ENCODE measurements at places on chromosomes 5 and 9.

DNA sequence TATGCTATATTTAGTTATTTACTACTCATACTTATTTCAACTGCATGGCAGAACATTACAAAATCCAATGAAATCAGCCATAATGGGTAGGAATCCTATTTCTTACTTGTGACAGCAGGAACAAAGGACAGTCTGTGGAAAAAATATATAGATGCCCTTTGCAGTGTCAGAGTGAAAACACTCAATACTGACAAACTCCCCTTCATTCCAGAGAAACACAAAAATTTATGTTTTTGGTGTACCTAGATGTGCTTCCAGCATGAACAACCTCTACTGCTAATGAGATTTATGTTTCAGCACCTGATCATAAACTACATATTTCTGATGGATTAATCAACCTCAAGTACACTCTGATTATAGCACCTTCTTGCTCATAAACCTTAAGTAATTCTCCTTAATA lies 132.4 kb downstream of the CDH10 start:
- DNase-seq = no peak

DNA sequence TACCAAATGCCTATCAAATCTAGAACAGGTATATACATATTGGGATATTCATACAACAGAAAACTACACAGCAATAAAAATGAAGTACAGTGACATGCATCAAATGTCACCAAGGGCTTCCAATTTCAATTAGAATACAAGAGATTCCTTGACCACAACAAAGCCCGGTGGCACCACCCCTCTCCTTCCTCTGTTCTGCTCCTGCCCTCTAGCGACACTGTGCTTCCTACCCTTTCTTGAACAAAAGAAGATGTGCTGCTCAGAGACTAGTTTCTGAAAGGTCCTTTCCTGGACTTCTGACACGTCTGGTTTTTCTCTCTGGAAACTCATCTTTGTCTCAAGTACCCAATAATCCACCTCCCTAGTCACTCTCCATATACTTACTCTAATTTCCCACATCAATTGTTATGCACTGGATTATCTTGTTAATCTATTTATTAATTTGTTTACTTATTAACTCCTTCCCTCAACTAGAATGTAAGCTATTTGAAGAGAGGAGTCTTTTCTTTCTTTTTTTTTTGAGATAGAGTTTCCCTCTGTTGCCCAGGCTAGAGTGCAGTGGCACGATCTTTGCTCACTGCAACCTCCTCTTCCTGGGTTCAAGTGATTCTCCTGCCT lies 70.4 kb upstream of the CTSV start:
- peak; percentile 13 for DNase-seq

DNA sequence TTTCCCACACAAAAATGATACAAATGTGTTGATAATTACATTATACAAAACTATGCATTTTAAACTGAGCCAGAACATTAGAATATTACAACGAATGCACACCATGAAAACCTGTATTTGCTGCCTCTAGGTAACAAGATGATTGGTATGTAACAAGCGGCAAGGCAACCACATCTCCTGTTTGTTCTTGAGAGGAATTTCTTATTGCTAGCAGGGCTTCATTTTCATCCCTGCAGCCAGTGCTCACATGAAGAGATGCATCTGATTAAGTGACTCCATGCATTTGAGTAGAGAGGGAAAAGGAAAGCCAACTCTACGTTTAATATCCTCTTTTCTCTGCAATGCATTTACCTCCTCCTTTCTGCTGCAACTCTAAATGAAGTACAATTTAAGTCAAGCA lies 36.6 kb downstream of the FRMD3 start:
- no peak for DNase-seq

- no peak for DNase-seq
Measured at GRCh38 chr5:90881626-90882150, 323.1 kb downstream of the ADGRV1 start.

DNA sequence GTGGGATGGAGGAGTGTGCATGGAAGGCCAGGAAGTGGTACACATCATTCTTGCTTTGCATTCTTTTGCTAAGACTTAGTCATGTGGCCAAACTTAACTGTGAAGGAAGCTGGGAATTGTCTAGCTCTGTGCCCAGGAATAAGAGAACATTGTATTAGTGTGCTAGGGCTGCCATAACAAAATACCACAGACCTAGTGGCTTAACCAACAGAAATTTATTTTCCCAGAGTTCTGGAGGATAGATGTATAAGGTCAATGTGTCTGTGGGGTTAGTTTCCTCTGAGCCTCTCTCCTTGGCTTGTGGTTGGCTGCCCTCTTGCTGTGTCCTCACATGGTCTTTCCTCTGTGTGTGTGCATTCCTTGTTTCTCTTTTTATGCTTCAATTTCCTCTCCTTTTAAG lies 32.4 kb downstream of the NNT start:
- DNase-seq = no peak

- DNase-seq = no peak
Measured at GRCh38 chr5:84825606-84826005, 440.9 kb upstream of the EDIL3 start.

GRCh38 chr5:132819468-132819867 lies 6.4 kb downstream of the SOWAHA start:
- DNase-seq = no peak

GRCh38 chr5:57611177-57611576 lies 128.6 kb upstream of the ACTBL2 start:
- DNase-seq = no peak

DNA sequence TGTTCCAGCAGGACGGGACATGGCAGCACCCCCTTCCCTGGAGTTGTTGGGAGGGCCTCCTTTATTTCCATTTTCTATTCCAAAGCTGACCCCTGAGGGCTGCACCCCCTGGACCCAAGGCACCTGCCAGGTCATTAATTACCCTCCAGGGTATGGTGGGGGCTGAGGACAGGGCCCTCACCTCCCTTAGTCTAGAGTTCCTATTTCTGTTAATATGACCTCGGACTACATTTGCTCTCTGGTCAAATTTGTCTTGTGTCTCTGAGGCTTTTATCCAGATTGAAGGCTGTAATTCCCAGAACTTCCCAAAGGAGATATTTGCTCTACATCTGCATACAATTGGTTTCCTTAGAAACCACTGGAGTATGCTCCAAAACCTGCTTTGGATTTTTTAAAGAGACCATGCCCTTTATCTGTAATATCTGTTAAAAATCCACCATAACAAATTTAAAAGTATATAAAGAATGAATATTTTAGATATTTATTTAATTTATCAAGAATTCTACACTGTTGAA lies 16.8 kb downstream of the PHF2 start:
- peak; percentile 20 for DNase-seq

- DNase-seq = no peak
Measured at GRCh38 chr5:174245516-174246075, 200.1 kb downstream of the NSG2 start.

DNA sequence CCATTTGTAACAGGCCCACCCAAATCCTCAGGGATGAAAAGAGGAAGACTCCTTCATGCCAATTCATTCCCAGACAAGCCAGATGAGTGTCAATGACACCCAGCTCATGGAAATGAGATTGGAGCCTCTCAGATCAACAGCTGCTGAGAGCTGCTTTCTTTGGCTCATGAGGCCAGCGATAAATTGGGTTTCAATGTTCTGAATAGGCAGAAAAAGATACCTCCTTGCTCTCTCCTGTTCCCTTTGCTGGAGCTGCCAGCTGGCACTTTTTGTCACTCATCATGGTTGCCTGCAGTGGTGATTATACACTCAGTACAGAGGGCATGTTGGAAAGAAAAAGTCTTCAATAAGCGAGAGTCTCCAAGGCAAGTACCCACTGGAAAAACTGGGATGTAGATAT lies 47.1 kb downstream of the SH3RF2 start:
- DNase-seq = no peak

- DNase-seq = no peak
Measured at GRCh38 chr5:101917166-101917565, 378.9 kb downstream of the SLCO4C1 start.

GRCh38 chr5:138817241-138817640 lies 57.9 kb downstream of the LRRTM2 start:
- DNase-seq = no peak

DNA sequence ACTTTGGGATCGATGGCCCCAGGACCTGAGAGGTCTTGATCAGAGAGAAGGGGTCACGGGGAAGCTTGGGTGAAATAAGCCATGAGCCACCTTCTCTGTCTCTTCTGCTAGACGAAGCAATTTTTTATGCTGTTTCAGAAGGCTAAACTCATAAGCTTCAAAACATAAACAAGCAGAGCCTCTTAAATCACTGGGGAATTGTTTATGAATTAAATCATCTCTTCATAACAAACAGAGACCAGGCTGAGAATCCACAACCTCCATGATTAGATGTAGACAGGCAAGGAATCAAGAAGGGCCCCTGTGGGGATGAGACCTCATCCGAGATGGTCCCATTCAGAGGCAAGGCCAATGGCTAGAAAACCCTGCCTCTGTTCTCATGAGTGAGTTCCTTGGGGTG lies 21.7 kb upstream of the TCOF1 start:
- no peak for DNase-seq

- DNase-seq = no peak
Measured at GRCh38 chr9:4009006-4009511, 290.8 kb downstream of the GLIS3 start.

DNA sequence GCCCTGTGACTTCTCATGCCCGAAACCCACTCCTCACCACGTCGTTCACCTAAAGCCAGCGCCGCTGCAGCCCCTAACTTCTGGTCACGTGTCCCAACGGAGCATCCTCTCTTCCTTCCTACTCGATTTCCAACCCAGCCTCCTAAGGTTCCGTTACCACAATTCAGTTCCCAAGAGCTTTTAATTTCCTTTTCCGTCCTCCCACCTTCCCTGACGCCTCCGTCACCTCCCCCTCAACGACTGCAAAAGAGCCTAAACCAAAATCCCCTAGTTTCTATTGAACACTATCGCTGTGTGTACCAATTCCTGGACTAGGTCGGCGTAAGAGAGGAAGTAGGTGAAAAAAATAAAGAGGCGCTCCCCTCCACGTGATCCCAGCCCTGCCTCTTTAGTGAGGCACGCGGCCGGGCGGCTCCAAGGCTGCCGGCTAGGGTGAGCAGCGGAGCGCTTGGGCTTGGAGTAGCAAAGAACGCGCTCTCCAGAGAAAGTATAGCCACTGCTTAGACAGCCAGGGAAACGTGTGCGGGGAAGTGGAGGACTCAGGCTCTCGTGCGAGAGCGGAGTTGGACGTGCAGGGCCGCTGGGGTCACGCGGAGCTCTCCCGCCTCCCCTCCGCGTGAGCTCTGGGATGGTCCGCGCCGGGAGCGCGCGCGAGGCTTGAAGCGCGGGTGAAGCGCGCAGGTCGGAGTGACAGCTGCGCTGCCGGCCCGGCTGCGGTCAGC lies at the start of the genes CENPP and NOL8:
Gene CENPP (plus strand): TSS at position 685 of the 722 bp plus-strand sequence.
Gene NOL8 (minus strand): TSS at position 82 of the 722 bp plus-strand sequence. CDS start 1,189 bp downstream, outside the sequence.
- DNase-seq = peak; percentile 86

DNA sequence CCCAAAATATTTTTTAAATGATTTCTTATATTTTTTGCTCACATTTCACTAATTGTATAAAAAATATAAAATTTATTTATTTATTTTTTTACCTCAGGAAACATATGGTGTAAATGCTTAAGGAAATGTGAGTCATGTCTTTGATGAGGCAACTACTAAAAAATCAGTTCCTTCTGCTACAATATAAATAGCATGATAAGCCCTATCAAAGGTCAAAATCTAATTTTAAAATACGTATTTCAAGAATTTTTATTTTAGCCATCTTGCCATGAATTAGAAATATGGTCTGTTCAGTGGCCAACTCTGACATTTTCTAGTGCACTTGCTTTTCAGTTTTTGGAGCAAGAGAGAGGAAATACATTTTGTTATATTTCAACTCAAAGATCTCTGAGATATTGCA lies 50.5 kb downstream of the PDE4D start:
- no peak for DNase-seq

All from fibroblast of gingiva (primary cell).